ENCODE measurements at places on chromosomes 12 and 14. TPM values are rescaled to one million over a fixed set of nuclear protein-coding genes. Genes with fewer than 3 reads are reported as not detected.
A peak's percentile ranks its signal among the peaks of the same experiment; 100 is the strongest.

DNA sequence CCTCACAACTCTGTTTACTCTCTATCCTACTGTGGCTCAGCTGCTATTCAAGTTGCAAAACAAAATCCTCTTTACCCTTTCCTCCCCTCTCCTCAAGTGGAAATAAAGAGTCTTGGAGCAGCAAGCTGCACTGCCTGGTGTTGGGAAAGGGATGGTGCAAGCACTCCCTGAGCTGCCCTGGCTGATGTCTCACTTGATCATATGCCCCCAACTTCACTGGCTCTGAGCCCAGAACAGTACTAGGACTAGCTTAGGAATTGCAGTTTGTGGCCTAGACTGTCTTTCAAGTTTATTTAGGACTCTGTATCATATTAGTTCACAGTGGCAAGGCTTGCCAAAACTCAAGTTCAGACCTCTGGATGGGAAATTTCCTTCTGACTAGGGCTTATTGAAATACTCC is 1683.8 kb upstream of the SEL1L start:
- no peak for DNase-seq

- no peak for DNase-seq
These were observed 107.5 kb upstream of the DYRK2 start for GRCh38 chr12:67540920-67541624.

DNA sequence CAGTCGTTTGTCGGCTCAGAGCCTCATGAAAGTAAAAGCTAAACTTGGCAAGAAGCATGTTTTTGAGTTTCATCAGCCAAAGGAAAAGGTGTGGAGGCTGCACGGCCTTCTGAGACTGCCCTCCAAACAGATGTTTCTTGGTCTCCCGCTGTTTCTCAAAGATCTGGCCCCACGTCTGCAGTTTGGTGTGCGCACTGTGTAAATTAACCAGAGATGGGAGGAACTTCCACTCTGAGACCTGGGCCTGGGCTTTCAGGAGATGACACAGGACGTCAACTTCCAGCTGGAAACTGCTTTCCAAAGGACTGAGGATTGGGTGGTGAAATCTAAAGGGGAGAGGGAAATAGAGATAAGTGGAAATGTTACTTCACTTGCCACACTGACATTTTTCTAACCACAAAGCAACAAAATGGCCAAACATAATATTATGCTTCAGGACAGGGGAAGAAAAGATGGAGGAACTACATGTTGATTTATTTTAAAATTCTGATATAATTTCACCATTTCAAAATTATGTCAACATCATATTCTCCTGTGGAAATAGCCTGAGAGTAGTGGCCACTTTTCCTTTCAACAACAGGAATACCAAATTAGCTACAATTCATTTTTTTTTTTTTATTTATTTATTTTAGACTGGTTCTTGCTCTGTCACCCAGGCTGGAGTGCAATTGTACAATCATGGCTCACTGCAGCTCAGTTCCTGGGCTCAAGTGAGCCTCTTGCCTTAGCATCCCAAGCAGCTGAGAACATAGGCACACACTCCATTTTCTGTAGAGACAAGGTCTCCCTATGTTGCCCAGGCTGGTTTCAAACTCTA is 27.6 kb downstream of the KICS2 start:
- no peak for DNase-seq

DNA sequence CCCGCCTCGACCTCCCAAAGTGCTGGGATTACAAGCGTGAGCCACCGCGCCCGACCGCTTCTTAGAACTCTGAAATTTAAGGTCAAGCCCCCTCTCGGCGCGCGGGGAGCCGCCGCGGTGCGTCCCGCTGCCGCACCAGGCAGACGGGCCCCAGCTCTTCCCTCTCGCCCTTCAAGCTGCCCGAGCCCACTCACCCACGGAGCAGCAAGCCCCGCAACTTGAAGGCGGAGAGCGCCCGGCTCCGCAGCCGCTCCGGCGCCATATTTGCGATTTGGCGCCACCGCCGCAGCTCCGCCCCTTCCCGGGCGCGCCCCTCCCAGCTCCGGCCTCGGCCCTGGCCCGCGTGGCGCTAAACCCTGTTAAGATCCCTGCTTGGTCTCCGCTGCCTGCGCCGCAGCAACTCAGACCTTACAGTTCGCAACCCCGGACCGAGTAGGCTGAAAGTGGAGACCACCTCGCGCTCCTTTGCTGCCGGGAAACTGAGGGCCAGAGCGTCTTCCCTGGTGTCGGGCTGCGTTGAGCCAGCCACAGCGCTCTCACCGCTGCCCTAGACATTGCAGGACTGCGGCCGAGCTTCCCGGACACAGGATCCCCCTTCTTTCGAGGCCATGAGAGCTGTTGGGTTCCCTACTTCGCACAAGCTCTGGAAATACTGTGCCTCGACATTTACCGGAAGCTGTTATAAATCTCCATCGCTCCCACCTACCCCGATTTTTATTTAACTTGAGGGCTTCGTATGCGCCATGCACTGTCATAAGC is at the start of gene POLE2:
Gene POLE2, minus strand, starts transcription at position 273 of the 759 bp plus-strand sequence. Its CDS starts 11 bp downstream, at position 262.
- DNase-seq, result peak; percentile 72

RPL10L gene
- not detected for polyA plus RNA-seq

DNA sequence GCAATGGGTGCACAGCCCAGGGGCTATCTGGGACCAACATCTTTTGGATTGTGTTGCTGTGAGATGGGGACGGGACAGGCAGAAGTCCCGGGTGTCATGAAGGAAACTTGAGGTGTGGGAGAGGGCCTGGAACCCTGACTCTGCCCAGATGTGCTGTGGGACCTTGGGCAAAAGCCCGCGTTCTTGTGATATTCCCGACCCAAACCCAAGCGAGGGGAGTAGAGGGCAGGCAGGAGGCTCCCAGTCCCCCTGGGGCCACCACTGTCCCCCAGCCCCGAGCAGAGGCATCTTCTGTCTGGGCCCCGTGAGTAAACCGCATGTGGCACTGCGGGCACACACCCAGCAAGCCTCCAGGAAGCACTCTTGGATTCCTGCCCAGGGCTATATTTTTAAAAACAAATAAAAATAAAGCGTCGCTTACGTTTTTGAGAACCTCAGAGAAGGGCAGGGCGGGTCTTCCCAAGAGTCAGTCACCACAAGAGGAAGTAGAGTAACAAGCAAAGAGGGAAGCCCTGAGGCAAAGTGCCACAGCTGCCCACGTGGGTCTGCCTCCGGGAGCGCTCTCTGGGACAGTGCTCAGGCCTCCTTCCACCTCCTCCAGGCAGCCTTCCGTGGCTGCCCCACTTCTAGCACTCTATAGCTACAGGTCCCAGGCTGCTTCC is 39.5 kb downstream of the BEGAIN start:
- no peak for DNase-seq

PLEKHH1 gene
- polyA plus RNA-seq, result 87.7 TPM

GRCh38 chr12:53413485-53414204 is 10.0 kb upstream of the AMHR2 start:
- no peak for DNase-seq

DNA sequence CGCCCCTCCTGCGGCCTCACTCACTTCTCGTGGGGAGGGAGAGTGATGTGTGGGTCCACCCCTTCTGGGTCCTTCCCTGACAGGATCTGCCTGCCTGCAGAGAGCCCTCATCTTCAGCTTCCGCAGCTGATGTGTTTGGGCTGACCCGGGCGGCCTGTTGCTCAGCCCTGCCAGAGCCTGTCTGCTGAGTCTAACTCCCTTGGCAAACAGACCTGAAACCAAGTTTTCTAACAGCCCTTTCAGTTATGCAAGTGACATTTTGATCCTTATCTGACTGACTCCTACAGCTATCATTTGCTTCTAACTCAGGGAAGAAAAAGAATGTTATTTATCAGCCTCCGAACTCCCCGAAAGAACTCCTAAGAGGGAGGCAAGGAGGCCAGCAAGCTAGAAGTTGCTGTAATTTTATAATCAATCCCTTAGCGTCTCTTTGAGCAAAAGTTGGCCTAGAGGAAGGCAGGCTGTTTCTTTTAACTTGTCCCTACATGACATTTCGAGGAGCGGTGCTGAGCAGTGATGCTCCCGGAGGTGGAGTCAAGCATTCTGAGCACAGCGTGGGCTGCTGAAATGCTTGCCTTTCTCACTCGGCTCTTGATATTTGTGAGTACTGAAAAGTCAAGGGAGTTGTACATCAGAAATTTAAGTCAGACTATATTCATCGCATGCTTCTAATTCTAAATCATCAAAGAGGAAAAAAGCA is 31.5 kb upstream of the CACNA2D4 start:
- DNase-seq, result no peak

DNA sequence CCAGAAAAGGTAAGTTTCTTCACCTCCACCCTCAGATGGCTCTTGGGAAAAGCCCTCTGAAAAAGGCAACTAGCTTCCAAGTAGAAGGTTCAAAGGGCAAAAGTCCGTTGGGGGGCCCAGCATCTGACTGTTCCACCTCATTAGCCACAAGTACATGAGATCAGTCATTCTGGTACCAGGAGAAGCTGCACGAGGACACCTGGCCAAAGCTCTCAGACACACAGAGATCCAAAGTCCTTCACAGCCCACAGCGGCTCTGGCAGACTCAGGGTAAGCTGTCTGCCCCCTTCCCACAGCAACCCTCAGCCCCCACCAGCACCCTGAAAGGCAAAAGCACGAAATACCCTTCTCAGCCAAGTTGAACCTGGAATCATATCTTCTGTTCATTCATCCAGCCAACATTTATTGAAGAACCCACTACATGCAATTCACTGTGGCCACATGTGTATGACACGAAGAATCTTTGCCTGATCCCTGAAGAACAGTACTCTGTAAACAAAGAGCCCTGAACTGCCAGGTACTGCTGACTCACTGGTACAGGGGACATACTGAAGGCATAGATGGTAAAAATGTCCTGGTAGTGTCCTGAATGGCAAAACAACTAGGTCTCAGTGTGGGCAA is 19.0 kb downstream of the SLC7A7 start:
- DNase-seq, result no peak

DNA sequence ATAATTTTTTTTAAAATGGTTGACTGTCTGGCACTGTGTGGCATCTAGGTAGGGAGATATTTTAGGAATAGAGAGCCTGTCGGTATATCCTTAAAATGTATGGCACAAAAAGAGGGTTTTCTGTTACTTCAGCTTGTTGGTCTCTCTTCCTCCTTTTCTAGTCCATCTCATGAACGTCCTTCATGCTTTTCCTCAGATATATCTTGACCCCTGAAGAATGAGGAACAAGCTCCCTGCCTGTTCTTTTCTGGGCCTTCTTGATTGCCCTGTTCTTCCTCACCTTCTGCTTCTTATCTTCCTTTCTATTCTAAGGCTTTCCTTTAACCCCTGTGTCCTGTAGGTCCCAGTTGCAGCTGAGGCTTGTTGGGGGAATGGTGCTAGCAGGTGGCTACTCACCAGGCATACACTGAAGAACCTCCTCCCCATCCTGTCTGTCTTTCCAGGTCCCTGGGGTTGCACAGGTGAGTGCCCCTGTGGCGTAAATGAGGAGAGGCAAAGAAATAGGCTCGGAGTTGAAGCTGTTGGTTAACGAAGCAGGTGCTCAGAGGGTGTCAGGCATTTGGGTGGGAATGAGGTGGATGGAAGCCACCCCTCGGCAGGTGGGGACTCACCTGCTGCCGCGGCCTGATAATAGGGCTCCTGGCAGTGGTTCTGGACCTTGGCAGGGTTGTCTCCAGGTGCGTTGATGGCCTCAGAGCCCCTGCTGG is 7.2 kb upstream of the C1R start:
- DNase-seq, result no peak

DNA sequence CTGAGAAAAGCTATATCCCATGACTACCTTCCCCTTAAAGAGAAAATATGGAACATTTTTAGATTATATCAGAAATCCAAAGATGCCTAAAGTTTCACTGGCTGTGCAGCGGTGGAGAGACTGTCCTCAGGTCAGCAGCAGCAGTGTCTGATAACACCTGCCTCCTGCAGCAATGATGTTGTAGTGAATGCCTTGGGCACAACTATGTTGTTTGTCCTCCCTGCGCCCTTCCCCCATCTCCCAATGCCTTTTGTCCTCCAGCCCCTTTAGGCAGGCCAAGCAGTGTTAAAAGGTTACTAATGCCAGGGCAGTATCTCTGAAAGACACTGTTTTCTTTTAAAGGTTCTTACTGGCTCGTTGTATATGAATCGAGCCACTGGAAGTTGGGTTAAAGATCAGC is 13.2 kb downstream of the RTRAF start:
- DNase-seq, result no peak

GLS2 gene
- polyA plus RNA-seq, result 2.7 TPM

AMN gene
- 23.0 TPM for polyA plus RNA-seq

DNA sequence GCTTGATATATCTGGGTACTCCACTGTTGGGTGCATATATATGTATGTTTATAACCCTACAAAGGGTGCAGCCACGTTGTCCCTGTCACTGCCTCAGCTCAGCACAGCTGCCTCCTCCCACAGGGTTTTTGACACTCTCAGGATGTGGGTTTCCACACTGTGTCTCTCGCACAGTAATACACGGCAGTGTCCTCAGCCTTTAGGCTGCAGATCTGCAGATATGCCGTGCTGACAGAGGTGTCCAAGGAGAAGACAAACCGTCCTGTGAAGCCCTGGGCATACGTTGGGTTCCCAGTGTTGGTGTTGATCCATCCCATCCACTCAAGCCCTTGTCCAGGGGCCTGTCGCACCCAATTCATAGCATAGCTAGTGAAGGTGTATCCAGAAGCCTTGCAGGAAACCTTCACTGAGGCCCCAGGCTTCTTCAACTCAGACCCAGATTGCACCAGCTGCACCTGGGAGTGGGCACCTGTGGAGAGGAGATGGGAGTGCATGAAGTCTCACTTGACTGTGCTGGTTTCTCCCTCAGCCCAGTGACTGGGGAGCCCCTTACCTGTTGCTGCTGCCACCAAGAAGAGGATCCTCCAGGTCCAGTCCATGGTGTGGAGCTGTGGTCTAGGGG is 498.7 kb downstream of the TMEM121 start:
- no peak for DNase-seq

- no peak for DNase-seq
These were observed 321.0 kb downstream of the BCL11B start for GRCh38 chr14:98951031-98951430.

GRCh38 chr12:23891115-23891514 is 58.4 kb downstream of the SOX5 start:
- no peak for DNase-seq

- no peak for DNase-seq
These were observed 2.6 kb downstream of the GPR68 start for GRCh38 chr14:91241863-91242262.

DNA sequence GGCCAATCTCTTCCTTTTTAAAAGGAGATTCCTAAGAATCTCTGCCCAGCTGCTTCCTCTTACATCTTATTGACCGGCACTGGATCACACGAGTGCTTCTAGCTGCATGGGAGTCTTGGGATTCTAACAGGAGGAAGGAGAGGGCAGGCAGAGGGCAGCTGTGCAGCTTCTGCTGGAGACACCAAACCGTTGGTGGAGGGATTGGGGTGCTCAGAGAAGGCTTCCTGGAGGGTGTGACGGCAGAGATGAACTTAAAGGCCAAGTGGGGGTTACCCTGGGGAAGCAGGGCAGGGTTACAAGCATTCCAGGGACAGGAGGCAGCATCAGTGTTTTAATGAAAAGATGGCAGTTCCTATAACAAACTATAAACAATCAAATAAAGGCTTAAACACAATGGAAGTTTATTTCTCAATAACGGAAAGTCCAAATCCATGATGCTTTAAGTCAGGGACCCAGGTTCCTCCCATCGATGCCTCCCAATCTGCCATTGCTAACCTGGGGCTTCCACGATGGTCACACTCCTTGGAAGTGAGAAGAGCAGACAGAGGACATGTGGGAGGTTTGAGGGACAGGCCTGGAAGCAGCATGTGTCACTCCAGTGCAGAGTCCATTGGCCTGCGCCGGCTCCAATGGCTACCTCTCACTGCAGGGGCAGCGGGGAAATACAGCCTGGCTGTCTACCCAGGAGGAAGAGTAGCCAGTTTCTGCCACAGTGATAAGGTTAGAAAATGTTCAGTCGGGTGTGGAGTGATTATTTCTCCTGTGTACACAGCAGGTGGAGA is 53.1 kb upstream of the DDX11 start:
- no peak for DNase-seq
